ENCODE measurements at places on chromosomes 7 and 10.

DNA sequence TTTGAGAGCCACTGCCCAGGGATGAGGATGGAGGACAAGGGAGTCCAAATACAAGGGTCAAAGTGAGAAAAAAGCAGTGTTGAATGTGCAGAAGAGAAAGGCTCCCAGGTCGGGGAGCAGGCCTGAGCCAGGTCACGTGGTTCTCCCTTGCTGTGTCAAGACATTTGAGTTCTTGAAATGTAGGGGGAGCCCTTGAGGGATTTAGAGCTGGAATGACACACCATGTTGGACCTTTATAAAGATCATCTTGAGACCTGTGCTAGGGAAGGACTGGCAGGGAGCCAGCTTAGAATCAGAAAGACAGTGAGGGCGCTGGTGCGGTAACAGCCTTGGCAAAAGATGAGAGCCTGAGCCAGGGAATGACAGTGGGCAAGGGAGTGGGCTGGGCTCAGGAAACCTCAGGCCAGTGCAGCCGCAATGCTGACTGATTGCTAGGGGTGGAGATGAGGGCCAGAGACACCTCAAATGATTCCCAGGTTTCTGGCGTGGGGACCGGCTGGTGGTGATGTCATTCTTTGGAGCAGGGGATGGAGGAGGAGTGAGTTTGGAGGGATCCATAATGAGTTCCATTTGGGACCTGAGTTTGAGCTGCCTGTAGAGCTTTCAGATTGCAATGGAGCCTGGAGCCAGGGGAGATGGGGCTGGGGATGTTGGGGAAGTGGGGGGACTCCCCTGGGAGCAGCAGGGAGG lies 120.1 kb downstream of the PTPN20 start:
- DNase-seq, result no peak

DNA sequence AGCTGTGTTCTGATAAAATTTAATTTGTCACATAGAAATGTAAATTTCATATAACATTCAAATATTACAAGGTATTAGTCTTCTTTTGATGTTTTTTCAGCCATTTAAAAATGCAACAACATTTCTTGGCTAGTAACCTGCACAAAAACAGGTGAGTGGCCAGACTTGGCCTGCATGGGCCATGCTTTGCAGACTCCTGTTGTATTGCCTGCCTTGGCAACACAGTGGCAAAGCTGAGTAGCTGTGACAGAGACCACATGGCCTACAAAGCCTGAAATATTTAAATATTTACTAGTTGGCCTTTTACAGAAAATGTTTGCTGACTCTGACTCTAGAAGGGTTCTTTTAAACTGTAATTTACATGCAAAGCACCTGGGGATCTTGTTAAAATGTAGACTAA lies 13.5 kb upstream of the TBX20 start:
- no peak for DNase-seq

GRCh38 chr7:18995811-18996426 lies 121.5 kb downstream of the TWIST1 start:
- DNase-seq, result no peak

GRCh38 chr7:104898434-104898833 lies 115.6 kb upstream of the KMT2E start:
- no peak for DNase-seq

GRCh38 chr7:44769776-44770294 lies 21.2 kb downstream of the ZMIZ2 start:
- no peak for DNase-seq

- DNase-seq, result no peak
Observed at GRCh38 chr7:93931655-93932054, 10.1 kb downstream of the GNG11 start.

DNA sequence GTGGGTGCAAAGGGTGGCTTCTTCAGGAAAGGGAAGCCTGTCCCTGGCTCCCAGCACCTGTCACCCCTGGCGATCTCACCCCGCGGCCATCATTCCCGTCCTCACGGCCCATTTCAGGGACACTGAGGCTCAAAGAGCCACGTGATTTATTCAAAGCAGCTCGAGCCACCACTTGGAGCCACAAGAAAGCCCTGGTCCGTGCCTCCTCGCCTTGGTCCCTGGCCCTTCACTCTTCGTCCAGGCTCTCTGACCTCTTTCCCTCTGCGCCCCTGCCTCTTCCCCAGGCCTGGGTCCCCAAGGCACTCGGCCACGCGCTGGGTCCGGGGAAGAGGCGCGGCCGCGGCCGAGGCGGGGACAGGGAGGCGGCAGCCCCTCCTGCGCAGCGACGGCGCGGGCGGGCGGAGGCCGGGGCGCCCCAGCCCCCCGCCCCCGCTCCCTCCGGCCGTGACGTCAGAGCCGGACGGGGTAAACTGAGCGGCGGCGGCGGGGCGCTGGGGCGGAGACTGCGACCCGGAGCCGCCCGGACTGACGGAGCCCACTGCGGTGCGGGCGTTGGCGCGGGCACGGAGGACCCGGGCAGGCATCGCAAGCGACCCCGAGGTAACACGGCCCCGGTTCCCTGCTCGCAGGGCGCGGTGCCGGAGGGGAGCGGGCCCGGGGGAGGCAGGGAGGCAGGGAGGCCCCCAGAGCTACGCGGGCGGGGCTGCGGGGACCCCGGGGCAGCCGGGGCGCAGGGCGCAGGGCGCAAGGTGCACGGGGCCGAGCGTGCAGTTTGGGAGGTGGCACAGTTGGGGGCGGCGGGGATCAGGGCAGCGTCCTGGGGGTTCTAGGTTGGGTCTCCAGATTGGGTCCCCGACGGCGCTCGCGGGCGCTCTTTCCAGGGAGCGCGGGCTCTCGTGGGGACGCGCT lies at the start of gene SLC18A2:
TSS of gene SLC18A2 (plus strand) at position 494 of the 909 bp plus-strand sequence. CDS start 580 bp downstream, outside the sequence.
- no peak for DNase-seq

GRCh38 chr7:136324073-136324704 lies 347.0 kb upstream of the MTPN start:
- no peak for DNase-seq

DNA sequence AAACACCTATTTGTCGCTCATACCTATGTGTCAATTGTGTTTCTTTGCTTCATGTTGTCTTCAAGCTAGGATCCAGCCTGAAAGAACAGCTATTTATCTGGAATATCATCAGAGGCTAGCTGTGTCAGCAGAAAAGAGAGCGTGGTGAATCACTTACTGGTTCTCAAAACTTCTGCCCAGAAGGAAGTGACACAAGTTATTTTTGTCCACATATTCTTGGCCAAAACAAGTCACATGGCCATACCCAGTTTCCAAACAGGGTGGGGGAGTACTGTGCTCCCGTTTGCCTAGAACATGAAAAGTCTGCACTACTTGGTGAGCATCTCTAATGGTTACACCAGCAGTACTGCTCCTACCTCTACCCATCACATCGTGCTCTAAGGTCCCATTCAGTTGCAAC lies 160.9 kb upstream of the CSTF2T start:
- DNase-seq, result no peak

GRCh38 chr10:101695404-101695890 lies 477 bp upstream of the FBXW4 start:
- no peak for DNase-seq

GRCh38 chr10:5496261-5497250 lies 2.8 kb downstream of the CALML5 start:
- no peak for DNase-seq

- no peak for DNase-seq
Observed at GRCh38 chr10:60816628-60817397, 38.5 kb downstream of the CDK1 start.

- peak; percentile 99 for DNase-seq
Observed at GRCh38 chr7:66844552-66845378, 76.3 kb upstream of the TMEM248 start.

DNA sequence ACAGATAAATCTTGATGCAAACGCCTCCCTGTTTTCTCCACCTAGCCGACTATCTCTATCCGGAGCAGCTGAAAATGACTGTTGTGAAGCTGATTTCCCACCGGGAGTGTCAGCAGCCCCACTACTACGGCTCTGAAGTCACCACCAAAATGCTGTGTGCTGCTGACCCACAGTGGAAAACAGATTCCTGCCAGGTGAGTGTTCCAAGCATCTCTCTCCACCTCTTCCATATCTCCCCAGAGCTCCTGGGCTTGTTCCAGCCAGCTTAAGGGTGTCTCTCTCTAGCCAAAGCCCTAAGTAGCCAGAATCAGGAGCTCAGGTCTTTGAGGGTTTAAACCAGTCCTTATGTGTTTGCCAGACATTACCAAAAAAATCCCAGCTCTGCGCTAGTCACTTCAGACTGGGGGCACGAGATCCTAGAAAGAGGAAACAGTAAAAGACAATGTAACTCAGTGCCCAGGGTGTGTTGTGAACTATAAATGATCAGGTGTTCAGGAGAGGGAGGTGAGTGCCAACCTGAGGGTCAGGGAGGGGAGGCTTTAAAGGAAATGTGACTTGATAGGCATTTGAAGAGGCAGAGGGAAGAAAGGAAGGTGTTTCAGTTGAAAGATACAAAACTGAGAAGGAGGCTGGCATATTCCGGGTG lies 4.4 kb downstream of the PLAU start:
- DNase-seq, result no peak

GRCh38 chr10:15370856-15371701 lies at the start of gene FAM171A1:
Gene FAM171A1, minus strand, starts transcription at chr10:15371289. Its CDS starts 237 bp downstream, at chr10:15371052.
- peak; percentile 27 for DNase-seq

DNA sequence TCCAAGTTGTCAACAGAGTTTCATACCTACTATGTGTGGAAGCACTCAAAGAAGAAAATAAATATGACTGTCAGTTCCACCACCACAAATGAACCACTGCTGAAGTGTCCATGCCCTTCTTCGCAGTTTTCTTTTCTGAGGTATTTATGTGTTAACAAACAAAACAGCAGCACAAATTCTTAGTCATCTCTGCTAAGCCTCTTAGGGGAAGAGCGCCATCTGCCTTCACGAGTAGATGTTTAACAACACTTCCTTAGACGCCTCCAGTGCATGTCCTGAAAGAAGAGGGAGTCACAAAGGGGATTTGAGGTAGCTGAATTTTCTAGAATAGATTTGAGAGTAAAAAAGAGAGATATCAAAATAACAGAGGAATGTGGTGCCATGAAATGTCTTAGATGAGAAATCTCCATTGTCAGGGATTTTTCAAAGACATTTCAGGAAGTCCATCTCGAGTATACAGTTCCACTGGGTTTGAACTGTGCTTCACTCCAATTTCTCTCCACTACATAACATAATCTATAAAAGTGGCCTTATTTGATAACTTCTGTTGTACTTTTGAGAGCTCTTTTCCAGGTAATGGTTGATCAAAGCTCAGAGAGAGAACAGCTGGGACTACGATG lies 775.3 kb upstream of the POM121L12 start:
- DNase-seq, result no peak

DNA sequence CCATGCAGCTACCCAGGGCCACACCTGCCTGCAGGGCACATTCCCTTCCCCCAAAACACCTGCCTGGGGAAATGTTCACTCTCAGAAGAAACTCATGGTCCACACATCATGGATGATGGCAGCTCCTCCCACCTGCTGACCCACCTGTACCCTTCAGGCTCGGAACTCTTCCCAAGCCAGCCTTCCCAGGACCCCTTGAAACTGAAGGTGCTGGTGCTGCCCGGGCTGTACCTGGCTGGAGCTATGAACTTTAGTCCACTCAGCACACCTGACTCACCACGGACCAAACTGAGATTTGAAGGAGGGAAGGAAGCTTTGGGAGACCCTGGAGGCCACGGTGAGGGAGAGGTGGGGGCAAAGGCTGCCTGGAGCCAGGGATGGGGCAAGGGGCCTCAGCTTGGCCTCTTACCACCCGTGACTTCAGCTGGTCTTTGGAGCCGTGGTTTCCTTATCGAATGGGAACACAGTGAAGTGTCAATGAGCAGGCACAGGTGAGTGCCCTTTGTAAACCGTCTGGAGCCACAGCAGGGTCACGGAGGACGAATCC lies 30.1 kb upstream of the INPP5A start:
- DNase-seq, result no peak

GRCh38 chr7:139589474-139589873 lies 66.0 kb downstream of the CLEC2L start:
- no peak for DNase-seq

DNA sequence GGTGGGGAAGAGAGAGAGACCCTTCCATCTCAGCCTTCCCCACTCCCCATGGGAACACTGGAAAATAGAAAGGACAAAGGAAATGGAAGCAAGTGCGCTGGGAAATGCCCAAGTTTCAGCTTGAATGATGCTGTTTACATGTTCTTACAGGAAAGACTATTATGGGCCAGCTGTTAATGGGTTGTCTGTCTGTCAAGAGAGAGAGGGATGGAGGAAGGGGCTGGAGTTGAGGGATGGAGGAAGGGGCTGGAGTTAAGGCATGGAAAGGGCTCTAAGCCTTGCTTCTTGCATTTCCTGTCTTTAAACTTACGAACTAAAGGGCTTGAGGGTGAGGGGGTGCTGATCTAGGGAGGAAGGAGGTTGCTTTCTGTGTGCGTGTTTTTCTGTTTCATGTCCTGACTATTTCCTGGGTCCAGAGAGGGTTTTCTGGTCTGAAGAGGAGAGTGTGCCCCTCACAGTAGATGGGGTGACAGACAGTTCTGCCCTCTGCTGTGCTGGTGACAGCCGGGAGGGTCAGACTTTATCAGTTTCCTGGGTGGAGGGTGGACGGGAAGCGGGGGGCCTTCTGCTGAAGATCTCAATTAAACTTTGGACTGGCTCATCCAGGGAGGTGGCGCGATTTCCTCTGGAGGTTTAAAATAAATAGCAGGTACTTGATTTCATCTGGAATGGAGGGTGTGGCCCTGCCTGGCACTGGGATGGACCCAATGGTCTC lies 30.5 kb downstream of the GRK5 start:
- DNase-seq, result no peak

DNA sequence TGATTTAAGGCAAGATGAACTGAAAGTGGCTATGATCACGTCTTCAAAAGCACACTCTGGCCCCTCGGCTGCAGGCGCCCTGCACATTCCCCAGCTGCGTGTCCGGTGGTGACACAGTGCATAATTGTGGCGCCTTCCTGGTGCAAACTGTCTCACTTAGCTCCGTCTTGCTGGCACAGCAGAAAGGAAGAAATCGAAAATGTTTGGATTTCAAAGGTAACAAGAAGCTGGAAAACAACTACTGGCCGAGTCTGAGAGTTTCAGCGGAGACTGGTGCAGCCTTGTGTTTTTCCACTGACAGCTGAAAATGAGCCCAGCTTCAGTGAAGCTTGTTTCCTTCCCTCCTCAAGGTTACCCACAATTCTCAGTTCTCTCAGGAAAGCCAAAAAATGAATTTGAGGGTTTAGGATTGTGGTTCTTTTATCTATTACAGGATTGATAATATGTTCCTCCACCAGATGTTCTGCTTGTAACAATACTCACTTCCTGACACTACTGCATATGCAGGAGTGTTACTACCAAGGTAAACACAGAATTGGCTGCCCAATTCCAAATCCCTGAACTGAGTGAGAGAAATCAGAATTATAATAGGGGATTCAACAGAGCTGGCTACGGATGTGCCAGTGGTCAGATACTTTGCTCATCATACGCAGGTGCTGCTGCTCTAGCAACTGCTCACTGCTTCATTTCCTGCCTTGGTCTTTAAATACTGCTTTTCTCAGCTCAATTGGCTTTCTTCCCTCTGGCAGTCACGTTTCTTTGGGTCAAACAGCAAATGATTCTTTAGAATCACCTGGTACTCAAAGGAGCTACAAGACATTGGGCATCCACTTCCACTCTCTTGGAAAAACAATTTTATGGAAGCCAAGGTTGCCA lies 63.7 kb downstream of the TRUB1 start:
- DNase-seq, result no peak

- no peak for DNase-seq
Observed at GRCh38 chr10:49407151-49407550, 11.3 kb upstream of the DRGX start.

- DNase-seq, result no peak
Observed at GRCh38 chr7:107913851-107914250, 22.9 kb downstream of the DLD start.

Measured in activated T-cell treated with anti-CD3 and anti-CD28 coated beads for 24 hours (primary cell).